T-helper 17 cell (primary cell): ENCODE measurements at places on chromosomes 1 and 21.

DNA sequence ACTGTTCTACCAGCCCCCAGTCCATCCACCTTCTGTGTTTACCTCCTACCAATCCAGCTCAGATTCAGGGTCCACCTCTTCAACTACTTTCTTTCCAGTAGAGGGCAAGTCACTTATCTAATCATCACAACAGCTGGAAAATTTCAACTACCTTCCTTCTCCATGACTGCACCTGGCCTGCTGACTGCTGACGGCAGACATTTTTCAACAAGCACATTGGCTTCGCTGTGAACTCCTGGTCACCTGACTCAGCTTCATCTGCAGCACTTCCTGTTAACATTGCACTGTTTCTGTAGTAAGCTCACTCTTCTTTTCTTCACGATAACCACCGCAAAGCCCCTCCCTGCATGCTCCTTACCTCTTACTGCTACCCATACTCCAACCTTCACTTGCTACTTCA, 405.7 kb downstream of the NTNG1 start:
- DNase-seq: no peak

DNA sequence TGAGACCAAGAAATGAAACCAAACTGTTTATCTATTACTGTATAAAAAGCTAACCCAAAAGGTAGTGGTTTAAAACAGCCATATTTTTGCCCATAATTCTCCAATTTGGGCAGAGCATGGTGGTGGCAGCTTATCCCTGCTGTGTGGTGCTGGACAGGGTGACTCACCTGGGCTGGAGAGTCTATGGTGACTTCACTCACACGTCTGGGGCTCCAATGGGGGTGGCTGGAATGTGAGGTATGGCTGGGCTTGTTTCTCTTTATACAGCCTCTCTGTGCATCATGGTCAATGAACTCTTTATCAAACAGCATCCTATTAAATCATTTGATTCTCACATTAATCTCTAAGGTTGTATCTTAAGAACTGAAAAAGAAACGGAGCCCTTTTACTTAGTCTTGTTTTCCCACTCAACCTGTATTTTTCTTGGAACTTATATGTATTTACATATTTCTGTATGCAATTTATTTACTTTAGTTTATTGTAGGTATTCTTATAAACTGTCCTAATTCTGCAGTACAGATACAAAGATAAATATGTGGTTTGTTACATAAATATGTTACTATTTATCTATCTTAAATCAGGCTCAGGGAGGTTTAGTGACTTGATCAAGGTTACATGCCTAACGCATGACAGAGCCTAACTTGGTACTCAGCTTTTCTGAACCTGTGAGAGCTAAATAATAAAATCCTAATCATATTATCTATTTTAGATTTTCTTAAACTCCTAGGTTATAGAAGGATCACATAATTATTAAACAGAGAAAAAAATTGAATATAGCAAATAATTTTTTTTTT, 37.5 kb upstream of the WLS start:
- no peak for DNase-seq

DNA sequence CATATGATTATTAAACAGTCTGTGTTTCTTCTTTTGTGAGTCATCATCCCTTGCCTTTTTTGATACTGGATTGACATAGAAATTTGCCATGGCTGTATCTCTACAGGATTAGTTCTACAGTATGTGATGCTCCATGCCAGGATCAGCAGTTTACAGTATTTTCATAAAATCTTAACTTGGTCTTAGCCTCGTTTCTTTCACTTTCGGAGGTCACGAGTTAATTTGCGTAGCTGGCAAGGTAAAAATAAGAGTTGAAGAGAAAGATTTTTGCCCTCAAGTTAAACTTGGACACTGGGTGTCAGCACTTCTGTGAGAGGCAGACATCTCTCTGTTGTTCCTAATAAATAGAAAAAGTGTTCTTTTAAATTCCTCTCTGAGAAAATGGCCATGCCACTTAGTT, 79.1 kb downstream of the CACNA1E start:
- DNase-seq: no peak

DNA sequence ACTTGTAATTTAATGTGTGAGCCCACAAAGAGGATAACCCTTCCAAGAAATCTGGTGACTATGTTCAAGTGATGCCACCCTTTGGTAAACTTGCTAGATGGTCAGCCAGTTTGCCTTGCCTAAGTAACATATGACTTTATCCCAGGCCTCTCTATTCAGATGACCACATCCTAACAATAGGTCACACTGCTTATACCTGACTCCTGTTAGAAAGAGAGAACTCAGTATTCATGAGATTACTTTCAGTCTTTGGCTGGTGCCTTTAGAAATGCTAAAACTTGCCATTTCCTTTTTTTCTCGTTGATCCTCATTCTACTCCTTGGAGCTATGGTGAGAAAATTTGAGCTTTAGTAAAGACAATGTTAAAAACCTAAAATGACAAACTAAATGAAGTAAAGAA, 28.5 kb upstream of the SERBP1 start:
- no peak for DNase-seq

DNA sequence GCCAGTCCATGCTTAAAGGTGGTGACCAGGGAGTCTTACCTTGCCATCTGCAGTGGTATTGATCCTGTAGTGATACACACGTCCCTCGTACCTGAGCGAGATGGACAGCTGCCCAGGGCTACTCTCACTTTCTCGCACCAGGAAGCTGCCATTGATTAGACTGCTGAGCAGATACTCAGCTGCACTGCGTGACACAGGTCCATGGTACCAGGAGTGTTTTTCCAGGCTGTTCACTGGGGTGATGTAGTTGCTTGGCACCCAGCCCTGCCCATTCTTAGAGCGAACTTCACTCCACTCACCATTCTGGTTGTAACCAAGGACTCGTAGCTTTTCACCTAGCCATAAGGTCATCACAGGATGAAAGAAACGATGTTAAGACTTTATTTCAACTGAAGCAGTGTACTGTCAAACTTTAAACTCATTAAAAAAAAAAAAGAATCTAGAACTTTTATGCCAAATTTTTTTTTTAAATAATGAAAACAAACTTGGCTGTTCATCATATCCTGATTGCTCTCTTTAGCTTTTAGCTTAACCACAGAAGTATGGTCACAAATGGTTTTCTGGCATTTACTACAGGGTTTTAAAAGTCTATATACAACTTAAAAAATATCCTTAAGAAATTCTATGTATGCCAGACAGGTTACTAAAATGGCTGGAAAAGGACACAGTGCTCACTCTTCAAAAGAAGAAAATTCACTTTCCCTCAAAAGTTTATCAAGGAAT, 44.6 kb downstream of the TOR3A start:
- no peak for DNase-seq
